OCI-LY7 (cell line): ENCODE measurements at places on chromosomes 7 and 10. TPM values are rescaled to one million over a fixed set of nuclear protein-coding genes. Genes with fewer than 3 reads are reported as not detected.

Gene TMEM270
- not detected in 2 replicates for total RNA-seq

- no peak for DNase-seq
Measured at GRCh38 chr7:28661826-28662595, 249.7 kb downstream of the CREB5 start.

DNA sequence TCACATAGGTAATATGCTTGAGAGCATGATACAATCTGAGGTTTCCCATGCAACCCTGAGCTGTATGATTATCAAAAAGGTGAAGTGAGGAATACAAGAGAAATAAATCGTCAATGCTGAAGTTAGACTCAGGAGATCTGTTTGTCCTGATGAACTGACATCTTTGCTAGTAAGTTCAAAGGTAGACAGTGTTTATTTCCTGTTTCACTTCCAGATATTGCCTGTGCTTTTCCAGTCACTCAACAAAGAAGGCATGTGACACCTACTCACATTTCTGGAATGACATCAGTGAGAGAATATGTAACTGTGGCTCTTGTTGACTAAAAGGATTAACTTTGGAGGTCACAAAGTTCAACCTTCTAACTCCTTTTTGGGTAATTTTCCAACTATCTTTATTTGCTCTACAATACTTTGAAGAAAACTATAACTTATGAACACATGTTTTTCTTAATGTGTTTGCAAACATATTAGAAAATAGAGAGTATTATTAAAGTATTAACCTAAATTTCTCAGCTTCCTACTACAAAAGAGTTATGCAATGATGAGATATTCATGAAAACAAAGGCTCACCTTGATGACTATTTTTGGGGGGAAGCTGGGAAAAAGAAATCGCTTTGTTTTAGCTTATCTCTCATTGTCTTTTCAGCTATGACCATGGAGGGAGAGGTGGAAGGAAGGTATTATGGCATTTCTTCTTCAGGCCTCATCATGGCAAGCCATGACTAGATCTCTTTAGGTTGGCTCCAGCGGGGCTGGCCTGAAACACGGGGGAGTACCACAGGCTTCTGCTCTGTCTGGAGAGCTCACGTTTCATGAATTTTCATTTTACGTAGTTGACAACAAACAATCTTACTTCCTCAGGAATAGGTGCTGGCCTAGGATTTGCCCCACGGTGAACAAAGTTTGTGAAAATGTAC, 214.7 kb upstream of the SLC26A5 start:
- DNase-seq = no peak

- no peak for DNase-seq
Measured at GRCh38 chr7:133794479-133794878, 332.7 kb upstream of the LRGUK start.

- DNase-seq = peak; percentile 51
Measured at GRCh38 chr10:79400146-79401004, 45.0 kb downstream of the ZCCHC24 start.

- DNase-seq = no peak
Measured at GRCh38 chr10:116925056-116925455, 75.8 kb downstream of the ENO4 start.

Gene DGKB
- total RNA-seq = not detected in 2 replicates

Gene CLDN4
- total RNA-seq = 0.90 and 1.0 TPM in 2 replicates

DNA sequence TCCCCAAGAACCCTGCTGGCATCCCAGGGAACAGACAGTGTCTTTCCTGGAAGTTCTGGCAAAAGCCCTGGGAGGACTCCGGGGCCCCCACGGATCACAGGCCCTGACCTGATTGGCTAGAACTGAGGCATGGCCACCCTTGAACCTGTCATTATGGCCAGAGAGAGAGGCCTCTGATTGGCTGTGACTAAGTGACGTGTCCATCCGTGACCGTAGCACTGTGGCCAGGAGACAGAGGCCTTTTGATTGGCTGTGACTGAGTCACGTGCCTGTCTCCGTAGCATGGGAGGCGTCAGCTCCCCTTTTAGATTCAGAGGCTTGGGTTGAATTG, 163.8 kb downstream of the RGS10 start:
- DNase-seq = no peak

DNA sequence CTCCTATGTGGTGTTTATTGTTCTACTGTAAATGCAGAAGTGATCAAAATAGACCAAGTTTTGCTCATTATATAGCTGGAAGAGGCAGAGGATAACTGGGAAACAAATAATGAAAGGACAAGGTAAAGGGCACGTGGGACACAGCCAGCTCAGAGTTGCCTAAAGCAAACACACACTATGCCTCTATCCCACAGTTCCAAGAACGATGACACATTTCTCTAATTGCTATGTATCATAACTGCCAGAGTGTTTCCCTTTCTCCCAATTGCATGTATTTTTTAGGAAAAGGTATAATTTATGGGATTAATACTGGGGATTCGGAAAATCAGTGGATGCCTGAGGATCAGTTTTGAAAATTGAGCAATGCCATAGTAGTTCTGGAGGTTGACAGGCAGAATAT, 49.0 kb downstream of the CCDC71L start:
- no peak for DNase-seq

DNA sequence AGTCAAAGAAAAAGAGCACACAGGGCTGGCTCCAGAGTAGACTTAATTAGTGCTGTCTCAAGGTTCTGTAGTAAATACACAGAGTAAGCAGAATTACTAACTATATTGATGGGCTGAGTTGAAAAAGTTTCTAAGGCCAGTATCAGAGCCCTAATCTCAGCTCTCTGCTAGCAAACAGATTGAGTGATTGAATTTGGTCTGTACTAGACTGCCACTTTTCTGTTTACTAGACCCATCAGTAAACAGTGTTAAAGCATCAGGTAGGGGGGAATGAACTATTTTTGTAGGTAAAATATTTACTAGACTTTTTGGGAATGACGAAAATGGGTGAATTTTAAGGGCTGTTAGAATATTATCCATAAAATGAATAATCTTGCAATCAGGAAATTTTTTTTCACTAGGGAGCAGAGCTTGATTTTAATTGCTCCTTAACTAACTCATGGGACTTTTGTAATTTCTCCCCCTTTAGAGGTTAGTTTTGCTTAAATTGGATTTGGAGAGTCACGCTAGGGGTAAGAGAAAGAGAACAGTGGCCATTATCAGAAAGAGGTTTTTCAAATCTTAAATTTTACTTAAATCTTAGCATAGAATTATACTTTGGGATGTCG, 37.3 kb upstream of the RASGEF1A start:
- no peak for DNase-seq

Gene SLC13A4
- not detected in 2 replicates for total RNA-seq

Gene NEUROD6
- total RNA-seq = not detected in 2 replicates

DNA sequence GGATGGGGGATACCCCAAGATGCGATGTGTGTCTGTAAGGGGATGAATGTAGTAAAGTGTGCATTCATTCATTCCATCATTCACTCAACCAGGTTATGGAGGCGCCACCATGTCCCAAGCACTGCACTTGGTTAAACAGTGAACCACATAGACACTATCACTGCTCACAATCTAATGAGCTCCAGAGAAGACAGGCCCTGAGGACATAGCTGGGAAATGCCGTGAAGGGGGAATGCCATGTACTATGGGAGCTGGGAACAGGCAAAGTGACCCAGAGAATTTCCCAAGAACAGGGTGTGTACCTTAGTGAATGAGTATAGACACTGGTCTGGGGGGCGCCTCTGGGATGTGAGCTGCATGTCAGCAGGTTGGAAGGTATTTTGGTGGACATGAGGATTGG, 44.5 kb upstream of the LBX1 start:
- DNase-seq = no peak

DNA sequence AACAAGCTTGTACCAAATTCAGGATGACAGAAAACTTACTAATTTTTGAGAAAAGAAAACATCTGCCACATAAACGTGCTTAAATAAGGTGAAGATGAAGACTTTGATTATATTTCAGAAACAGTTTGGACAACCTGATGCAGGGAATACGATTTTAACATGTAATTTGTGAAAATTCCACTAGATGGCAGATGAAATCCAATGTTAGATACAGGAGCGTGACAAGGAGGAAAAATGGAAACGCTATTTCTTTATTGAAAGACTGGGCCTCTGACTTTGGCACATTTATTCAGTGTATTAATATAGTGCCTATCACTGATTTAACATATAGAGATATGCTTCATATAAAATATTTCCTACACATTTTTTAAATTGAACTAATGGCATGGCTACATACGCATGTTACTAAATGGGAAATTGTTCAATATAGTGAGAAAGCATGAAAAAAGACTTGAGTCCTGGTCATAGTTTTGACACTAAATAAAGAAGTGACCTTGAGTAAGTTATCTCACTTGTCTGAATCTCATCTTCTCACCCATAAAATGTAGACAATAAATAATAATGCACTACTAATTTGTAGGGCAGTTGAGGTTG, 60.7 kb downstream of the CD36 start:
- peak; percentile 41 for DNase-seq

DNA sequence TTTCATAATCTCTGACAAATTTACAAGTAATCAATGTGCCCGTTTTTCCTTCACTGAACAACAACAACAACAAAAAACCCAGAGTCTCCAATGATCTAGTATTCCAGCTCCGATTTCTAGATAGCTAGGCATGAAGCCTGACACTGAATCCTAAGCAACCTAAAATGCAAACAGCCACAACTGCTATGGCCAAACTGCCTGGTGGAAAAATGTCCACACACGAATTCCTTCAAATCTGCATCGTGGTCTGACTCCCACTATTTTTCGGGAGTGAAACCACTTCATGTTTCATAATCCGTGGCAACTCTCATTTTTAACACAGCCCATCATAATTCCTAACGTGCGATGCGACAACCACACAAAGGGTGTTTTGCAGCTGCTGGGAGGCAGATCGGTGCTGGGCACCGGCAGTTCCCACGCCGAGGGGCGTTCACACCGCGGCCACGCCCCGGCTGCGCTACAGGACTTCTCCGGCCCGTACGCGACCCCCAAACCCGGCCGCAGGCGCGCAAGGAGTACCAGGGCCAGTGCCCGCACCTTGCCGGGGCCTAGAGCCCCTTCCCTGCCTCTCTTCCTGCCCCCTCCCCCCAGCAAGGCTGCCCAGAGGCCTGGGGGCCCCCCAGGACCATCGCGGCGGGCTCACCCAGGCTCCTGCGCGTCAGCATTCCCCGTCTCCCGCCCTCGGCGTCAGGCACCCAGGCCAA, 814 bp downstream of the RUFY2 start:
- DNase-seq = peak; percentile 74

GRCh38 chr10:103679096-103679790, 176.1 kb downstream of the SH3PXD2A start:
- DNase-seq = no peak

DNA sequence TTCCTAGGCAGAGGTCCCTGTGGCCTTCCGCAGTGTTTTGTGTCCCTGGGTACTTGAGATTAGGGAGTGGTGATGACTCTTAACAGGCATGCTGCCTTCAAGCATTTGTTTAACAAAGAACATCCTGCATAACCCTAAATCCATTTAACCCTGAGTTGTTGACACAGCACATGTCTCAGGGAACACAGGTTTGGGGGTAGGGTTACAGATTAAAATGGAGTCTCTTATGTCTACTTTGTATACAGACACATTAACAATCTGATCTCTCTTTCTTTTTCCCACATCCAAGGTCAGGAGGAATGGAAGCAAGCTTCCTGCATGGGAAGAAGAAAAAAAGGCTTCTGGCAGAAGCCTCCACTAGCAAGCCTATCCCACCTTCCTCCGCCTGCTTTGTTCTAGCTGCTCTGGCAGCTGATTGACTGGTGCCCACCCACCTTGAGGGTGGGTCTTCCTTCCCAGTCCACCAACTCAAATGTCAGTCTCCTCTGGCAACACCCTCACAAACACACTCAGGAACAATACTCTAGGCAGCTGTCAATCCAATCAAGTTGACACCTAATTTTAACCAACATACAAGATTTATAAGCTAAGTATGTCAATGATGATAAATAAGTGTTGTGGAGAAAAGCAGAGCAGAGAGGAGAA, 176.5 kb upstream of the CCZ1B start:
- no peak for DNase-seq
